ENCODE measurements at places on chromosomes 1 and 21.
A peak's percentile ranks its signal among the peaks of the same experiment; 100 is the strongest.

- no peaks in the 10 kb centered on the region for H3K36me3 ChIP-seq
- no peak overlapping the region for H3K4me3 ChIP-seq
- H3K27ac ChIP-seq: no peak overlapping the region
- peaks cover 74% of the 10 kb centered on the region for H3K27me3 ChIP-seq
- no peaks in the 10 kb centered on the region for H3K4me1 ChIP-seq
These were observed 150.3 kb upstream of the ETV3 start for GRCh38 chr1:157288492-157288891.

GRCh38 chr1:232628335-232629249 is 1.3 kb downstream of the SIPA1L2 start:
- no peaks in the 10 kb centered on the region for H3K36me3 ChIP-seq
- peak overlapping the region; percentile 77 for H3K4me3 ChIP-seq
- H3K4me1 ChIP-seq: peaks cover 41% of the 10 kb centered on the region
- DNase-seq: peak; percentile 75

DNA sequence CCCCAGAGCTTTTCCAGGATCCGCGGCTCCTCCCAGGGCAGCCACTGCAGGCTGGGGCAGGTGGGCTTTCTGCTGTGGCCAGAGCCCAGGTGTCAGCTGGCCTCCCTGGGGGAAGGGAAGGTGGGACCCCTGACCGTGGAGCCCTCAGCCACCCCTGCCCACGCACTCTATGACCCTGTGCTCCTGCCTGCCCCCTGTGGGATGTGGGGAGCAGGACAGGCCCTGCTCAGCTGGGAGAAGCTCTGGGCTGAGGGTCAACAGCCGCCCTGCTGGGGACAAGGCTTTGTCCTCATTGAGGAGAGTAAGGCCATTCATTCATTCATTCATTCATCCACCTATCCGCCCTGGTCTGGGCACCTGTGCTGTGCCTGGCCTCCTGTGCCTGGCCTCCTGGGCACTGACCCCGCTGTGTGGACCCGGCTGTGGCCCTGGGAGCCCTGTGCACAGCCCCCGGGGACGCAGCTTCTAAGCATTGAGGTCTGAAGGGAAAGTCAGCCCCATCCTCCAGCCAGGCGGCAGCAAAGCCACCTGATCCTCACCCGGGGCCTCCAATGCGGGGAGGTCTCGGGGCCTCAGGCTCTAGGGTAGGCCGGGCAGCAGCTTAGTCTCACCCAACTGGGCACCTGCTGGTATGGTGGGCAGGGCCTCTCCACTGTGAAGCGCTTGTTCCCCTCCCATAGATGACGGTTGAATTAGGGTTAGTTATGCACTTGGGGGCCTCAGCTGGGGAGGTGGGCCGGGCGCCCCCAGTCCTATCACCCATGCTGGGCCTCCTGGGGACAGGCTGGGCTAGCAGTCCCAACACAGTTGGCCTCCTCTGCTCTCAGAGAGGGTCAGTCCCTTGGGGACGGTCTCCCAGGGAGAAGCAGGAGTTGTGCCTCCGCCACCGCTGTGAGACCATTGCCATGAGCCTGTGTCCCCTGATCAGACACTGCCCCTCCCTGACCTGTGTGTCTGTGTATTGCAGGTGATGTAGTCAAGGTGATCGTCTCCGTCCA is 6.0 kb downstream of the TNFRSF14 start:
- no peaks in the 10 kb centered on the region for H3K36me3 ChIP-seq
- H3K4me1 ChIP-seq: no peaks in the 10 kb centered on the region
- DNase-seq: no peak
- H3K27me3 ChIP-seq: 0 out of 2 replicates have a peak, but pooled peaks cover 6% of the 10 kb centered on the region
- H3K27ac ChIP-seq: no peak overlapping the region

GRCh38 chr1:234265861-234266260 is 107.4 kb upstream of the COA6 start:
- no peak overlapping the region for H3K27ac ChIP-seq
- H3K4me3 ChIP-seq: no peak overlapping the region
- DNase-seq: no peak
- H3K27me3 ChIP-seq: no peaks in the 10 kb centered on the region

DNA sequence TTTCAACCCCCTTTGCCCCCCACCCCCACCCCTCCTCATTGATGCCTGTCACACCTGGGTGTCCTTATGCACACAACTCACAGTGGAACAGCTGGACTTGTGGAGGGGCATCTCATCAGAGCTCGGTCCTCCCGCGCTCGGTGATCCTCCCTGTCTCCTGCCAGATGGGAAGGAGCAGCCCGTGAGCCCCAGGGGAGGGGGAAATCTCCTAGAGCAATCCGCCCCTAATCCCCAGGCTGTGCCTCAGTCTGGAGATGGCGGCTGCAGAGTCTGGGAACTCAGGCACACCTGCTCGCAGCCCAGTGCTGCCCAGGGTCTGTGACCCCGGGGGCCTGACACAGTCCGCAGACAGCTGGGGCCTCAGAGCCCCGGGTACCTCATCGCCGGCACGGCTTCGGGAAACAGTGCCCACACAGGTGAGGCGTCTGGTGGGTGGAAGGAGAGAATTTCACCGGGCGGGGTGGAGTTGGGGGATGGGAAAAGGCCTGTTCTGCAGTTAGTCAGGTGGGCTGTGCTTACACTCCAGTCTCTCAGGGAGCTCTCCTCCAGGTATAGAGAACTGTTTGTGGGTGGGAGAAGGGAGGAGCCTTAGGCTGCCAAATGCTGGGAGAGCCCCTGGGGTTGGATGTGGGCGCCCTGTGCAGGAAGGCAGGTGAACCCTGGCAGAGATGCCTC is 29.3 kb downstream of the TMCC2 start:
- peaks cover 17% of the 10 kb centered on the region for H3K4me1 ChIP-seq
- DNase-seq: no peak
- H3K4me3 ChIP-seq: no peak overlapping the region
- H3K27ac ChIP-seq: no peak overlapping the region
- no peaks in the 10 kb centered on the region for H3K27me3 ChIP-seq
- H3K36me3 ChIP-seq: no peaks in the 10 kb centered on the region

DNA sequence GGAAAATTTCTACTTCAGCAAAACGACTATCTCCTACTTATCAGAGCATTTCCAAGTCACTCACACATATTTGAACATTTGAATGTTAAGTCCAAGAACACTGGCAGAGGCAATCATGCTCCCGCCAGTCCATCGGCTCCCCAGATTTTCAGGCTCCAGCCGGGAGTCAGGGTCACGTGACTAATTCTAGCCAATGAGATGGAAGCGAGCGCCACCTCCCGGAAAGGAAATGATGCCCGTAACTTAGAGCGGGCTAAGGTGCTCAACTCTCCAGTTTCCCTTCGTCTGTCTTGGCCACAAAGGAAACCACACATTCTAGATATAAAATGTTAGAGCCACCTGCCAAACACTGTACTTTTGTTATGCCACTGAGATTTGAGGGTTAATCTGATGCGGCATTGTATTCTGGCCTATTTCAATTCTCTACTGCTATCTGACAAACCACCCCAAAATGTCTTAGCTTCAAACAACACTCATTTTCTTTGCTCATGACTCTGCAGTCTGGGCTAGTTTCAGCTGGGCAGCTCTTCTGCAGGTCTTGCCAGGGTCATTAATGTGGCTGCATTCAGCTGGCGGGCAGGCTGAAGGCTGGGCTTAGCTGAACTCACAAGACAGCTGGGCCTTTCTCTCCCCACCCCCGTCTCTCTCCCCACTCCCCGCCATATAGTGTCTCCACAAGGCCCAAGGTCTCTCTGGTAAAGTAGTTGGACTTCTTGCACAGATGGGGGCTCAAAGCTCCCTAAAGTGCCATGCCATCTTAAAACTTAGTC is 16.5 kb upstream of the LHX4 start:
- no peak overlapping the region for H3K27ac ChIP-seq
- H3K4me3 ChIP-seq: no peak overlapping the region
- DNase-seq: no peak
- H3K27me3 ChIP-seq: no peaks in the 10 kb centered on the region
- no peaks in the 10 kb centered on the region for H3K36me3 ChIP-seq

DNA sequence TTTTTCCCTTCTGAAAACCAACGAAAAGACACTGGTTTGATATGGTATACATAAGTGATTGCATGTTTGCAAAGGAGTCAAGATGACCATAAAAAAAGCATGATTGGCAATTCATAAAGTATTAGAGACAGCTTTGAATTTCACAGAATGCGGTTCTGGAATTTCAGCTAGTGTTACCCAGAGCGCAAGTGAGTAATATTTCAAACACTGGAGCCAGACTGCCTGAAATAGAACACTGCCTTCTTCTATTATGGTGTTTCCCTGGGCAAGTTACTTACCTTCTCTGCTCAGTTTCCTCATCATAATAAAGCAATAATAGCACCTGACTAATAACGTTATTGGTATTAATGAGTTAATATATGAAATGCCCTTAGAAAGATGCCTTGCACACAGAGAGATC is 54.7 kb downstream of the NEGR1 start:
- no peaks in the 10 kb centered on the region for H3K36me3 ChIP-seq
- no peak overlapping the region for H3K4me3 ChIP-seq
- H3K4me1 ChIP-seq: peaks cover 31% of the 10 kb centered on the region
- DNase-seq: no peak

DNA sequence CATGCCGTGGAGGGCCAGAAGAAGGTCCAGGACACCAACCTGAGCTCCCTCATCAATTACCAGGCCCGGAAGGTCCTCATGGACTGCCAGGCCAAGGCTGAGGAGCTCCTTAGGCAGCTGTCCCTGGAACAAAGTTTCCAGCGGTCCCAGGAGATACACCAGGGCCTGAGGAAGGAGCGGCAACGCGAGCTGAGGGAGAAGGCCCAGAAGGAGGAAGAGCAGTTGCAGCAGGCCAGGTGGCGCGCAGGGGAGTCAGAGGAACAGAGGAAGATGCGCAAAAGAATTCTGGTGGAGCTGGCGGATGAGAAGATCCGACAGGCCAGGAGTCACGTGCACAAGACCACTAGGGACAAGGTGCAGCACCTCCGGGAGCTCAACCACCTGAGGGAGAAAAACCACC is 1.5 kb downstream of the CCDC185 start:
- no peak overlapping the region for H3K4me3 ChIP-seq
- H3K36me3 ChIP-seq: no peaks in the 10 kb centered on the region
- H3K27ac ChIP-seq: no peak overlapping the region
- DNase-seq: no peak
